ENCODE measurements at places on chromosomes 1 and 21.

DNA sequence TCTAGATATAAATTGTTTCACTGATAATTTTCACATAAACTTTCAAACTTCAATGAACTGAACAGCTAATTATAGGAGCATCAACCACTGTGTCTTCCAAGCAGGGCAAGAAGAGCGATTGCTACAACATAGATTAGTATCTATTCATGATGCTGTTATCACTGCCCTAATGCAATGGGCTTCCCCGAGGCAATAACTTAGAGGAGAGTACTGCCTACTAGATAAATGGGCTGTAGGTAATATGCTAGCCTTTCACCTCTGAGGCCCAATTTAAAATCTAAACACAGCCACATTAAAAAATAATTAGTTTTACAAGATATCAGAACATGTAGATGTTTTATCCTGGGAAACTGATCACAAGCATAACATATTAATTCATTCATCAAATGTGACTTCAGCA lies 318.0 kb downstream of the VAV3 start:
- no peak for DNase-seq

- DNase-seq, result no peak
Observed at GRCh38 chr1:181185461-181185860, 97.0 kb downstream of the IER5 start.

GRCh38 chr1:56838759-56839158 lies 15.8 kb upstream of the C8A start:
- no peak for DNase-seq

GRCh38 chr1:26858891-26859640 lies 3.9 kb upstream of the SFN start:
- no peak for DNase-seq

DNA sequence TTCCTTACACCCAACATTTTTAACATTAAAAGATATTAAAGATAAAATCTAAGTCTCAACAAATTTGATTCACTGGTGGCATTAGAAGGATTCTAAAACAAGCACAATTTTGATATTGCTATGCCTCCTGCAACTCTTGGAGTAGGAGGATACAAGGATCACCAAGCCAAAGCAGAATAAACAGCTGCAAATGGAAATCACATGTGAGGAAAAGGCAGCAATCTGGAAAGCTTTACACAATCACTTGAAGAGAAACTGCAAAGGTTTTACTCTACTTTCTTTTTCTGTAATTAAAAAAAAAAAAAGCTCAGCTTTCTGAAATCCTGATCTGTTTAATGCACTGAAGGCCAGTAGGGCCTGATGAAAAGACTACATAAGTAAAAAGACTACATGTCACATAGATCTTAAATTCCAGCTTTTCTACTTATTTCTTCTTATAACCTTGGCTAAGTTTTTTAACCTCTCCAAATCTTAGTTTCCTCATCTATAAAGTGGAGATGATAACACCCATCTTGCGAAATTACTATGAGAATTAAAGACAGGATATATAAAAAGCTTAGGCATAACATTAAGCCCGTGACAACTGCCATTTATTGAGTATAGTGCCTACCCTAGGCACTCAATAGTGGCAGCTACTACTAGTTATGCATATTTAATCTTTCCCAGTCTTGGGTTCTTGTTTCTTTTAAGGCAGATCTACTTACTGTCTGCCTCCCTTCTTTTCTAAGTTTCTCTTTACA lies 73.5 kb downstream of the EPS15 start:
- DNase-seq, result no peak

GRCh38 chr1:182897696-182898095 lies 55.3 kb downstream of the SHCBP1L start:
- no peak for DNase-seq

- DNase-seq, result no peak
Observed at GRCh38 chr1:230232371-230232771, 165.3 kb downstream of the GALNT2 start.

DNA sequence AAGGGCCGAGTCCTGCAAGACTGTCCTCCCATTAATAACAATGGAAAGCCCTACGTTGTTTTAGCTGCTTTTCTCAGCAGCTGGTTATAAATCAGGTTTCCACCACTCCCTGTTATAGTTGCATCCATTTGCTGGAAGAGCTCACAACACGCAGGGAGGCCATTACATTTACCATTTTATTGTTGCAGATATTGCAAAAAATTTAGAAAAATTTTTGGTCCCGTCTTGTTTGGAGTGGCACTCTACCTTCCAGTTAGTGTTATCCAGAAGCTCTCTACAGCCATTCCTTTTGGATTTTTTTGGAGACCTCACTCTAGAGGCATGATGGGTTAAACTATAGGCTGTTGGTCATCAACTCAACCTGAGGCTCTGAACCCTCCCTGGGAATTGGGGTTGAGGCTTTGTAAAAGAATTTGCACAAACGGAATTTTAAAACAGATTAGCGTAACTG lies 1532.1 kb upstream of the TPTE start:
- DNase-seq, result no peak

DNA sequence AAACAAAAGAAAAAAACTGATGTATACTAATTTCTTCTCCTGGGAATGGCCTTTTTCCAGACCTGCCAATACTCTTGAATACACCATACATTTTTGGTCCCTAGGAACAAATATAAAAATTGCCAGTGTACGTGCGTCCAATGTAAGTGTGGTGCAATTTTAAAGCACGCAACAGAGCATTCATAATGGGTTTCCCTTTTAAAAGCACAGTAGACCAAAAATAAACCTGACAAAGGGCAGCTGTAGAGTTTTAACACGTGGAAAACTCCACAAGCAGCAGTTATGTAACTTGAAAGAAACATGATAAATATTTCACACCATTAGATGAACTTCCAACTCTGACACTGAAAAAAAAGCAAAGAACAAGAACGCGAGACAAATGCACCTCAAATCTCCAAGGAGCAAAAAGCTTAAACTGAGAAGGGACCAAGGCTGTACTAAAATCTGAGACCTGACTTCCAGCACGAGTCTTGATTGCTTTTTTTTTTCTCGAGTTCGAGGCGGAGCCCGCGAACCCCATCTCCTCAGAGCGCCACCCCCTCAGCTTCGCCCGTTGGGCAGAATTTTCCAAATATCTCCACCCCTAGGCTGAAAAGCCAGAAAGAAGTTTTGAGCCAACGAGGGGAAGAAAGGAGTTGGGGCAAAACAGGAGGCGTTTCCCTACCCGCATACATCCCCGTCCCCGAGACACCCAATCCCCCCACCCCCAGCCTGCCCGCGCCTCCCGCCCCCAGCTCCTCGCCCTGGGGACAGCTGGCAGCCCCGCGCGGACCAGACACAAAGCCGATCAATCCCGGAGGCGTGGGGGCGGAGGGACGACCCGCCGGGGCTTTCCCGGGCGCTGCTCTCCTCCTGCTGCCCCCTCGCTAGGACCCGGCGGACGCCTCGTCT lies at the start of gene JAM2:
Gene JAM2 (plus strand): TSS at position 599 of the 891 bp plus-strand sequence. CDS start 564 bp downstream, outside the sequence.
- peak; percentile 35 for DNase-seq

DNA sequence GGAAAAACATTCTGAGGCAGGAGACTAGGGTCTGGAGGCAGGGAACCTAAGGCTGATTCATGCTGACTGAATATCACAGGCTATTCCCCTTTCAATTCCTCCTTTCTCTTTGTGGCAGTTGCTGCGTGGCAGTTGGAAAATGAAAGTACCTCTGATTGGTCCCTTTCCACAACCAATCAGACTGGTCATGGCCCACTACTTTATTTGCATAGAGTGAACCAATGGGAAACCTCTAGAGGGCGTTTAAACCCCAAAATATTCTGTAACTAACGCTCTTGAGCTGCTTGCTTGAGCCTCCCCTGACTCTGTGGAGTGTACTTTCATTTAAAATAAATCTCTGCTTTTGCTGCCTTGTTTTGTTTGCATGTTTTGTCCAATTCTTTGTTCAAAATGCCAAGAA lies 27.7 kb upstream of the VN1R5 start:
- DNase-seq, result no peak

All from stimulated activated CD8-positive, alpha-beta memory T cell treated with anti-CD3 and anti-CD28 coated beads, Interleukin-12 subunit alpha, Interleukin-12 subunit beta, amount 100 ng/mL, for 4 hours (primary cell).